ENCODE measurements at places on chromosomes 11 and 22. TPM values are rescaled to one million over a fixed set of nuclear protein-coding genes. Genes with fewer than 3 reads are reported as not detected.
A peak's percentile ranks its signal among the peaks of the same experiment; 100 is the strongest.

Gene RAB3IL1
- 2.1 TPM for total RNA-seq

Gene TMEM132A
- 218 TPM for total RNA-seq

Gene MS4A12
- total RNA-seq = not detected

Gene OR9G4
- total RNA-seq = not detected

Gene OR2D2
- 0.27 TPM for total RNA-seq

Gene CCDC73
- total RNA-seq = 0.07 TPM

DNA sequence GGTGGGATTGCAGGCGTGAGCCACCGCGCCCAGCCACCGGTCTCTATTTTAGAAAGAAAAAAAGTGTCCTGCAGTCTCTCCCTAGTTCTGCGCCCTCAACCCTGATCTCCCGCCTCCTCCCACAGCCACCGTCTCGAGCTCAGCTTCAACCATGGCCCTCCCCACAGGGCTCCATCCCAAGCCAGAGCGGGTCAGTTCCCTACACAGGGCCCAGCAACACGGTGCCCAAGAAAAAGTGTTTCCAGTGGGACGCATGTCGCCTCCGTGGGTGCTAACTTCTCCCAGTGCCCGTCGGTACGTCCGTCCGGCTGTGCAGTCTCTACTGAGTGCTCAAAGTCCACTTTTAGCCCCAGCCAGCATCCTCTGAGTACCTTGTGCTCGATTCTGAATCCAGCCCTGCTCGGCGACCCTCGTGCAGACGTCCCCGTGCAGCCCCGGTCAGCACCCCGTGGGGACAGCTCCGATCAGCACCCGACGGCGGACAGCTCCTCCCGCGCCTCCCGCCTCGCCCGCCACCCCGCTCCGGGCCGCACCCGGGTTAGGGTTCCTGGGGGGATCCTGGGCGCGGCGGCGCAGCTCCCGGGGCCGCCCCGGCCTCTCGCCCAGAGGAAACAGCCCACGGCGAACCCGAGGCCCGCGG lies 657 bp upstream of the MAPK8IP2 start:
- no peak for DNase-seq

DNA sequence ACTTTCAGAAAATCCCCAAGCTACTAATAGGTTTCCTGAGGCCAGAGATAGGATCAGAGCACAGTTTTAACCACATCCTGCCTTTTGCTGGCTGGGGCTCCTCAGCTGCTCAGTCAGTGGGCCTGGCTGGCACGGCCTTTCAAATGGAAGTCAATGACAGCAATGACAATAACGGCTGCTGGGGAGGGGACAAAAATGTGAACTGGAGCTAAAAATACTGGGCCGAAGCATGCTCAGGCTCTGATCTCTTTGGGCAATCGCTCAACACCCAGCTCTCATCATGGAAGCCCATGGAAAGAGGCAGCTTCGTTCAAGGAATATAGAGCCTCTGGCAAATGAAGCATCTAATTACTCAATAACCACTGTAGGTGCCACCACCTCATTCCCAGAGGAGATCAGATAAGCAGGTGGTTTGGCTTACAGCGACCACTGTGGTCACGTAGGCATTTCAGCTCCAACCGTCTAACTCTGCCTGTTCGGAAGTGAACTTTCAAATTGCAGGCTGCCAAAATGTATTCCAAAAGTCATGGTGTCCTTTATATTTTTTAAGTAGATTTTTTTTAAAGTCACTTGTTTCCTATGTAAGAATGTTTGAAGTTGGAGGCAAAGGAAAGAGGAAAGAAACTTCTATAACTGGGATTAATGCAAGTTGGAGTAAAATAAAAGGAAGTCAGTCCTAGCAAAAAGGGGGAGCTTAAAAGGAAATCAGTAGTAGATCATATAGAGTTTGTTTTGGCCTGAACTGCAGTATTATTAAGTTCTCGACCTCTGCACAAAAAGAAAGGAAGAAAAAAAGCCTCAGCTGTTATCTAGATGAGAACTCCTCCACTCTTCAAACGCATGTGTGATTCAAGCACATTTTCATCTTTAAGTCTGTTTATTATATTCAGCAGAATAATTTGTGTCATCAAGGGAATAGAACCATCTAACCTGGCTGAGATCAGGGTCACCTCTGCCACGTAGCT lies 14.1 kb downstream of the WT1 start:
- DNase-seq = no peak

DNA sequence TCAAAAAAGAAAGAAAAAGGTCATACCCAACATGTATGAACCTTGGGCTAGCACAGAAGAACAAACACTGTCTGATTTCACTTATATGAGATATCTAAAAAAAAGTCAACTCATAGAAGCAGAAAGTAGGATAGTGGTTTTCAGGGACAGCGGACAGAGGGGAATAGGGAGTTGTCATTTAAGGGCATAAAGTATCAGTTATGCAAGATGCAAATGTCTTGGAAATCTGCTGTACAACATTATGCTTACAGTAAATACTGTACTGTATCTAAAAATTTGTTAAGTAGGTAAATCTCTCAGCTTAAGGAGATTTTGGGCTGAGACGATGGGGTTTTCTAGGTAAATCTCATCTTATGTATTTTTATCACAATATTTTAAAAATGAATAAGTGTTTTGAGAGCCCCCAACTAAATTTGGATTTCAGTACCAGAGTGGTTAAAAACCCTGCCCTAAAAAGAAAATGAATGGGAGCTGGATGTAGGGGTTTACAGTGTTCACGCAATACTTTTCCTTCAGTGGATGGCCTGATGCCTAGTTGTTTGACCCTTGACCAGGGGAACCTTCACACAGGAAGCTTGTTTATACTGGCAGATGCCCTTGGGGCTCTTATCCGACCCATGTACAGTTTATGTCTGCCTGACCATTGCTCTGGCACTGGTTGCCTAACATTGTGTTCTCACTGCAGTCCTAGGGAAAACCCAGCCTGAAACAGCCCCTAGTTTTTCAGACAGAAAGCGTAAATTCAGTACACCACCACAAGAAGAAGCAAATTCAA lies 34.8 kb downstream of the SLC22A9 start:
- no peak for DNase-seq

DNA sequence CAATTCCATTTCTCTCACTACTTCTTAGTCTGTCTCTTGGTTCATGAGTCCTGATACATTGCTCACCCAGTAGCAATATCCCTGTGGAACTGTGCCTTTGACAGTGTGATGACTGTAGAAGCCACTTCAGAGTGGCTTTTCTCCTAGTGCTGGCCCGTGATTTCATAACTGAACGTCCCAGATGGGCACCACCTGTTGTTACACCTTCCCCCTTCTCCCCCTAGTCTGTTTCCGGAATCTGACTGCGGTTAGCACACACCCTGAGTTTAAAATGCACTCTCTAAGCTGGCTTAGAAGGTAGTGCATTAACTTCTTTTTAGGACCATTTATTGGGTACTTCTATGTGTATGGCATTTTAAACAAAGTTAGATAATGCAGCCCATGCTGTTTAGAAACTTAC lies 83.0 kb downstream of the ALX4 start:
- DNase-seq = no peak

- DNase-seq = no peak
These were observed 4.2 kb downstream of the SLC25A1 start for GRCh38 chr22:19174106-19175025.

GRCh38 chr11:18936002-18936673 lies 3.1 kb downstream of the MRGPRX1 start:
- DNase-seq = no peak

DNA sequence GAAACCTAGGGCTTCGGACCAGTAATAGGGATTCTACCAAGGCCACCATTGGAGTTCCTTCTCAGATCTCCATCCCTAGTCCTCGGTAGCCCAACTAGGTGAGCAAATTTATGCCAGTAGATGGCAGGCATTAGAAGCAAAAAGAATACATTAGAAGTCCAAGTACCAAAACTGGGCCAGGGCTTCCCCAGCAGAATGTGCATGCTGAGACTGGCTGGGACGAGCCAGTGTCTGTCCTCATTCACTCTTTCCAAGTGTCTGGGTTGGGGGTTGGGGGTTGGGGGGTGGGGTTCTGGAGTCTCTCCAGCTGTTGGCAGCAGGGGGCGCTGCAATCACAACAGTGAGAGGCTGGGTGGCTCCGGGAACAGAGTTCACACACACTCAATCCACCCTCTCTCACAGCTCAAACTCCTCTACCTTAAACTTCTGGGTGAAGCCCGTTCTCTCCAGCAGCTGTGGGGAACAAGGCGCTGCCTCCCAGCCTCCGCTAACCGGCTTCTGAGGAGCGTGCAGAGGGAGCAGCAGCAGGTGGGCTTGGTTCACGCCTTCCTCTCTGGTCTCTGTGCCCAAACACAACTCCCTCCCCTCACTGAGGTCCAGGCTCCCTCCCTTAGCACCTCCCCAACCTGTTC lies 57.5 kb downstream of the BTG4 start:
- DNase-seq = peak; percentile 64

- no peak for DNase-seq
These were observed 56.1 kb downstream of the PRMT3 start for GRCh38 chr11:20443596-20443995.

GRCh38 chr22:22156348-22156715 lies 88.3 kb upstream of the VPREB1 start:
- DNase-seq = no peak
